Mesenchymal stem cell (in vitro differentiated cells and primary cell): ENCODE measurements at places on chromosomes 3 and 15.

GRCh38 chr3:180229113-180229512 is 192.4 kb upstream of the PEX5L start:
- no peak overlapping the region for H3K4me3 ChIP-seq
- H3K27me3 ChIP-seq = no peaks in the 10 kb centered on the region
- H3K27ac ChIP-seq = no peak overlapping the region
- H3K4me1 ChIP-seq = no peaks in the 10 kb centered on the region
- peak; percentile 6 for DNase-seq
- H3K36me3 ChIP-seq = peaks cover 3% of the 10 kb centered on the region

GRCh38 chr3:127452321-127452821 is 138.2 kb downstream of the TPRA1 start:
- DNase-seq = no peak
- no peak overlapping the region for H3K27ac ChIP-seq
- no peak overlapping the region for H3K4me3 ChIP-seq
- H3K27me3 ChIP-seq = peaks cover 59% of the 10 kb centered on the region
- H3K4me1 ChIP-seq = peaks cover 18% of the 10 kb centered on the region

DNA sequence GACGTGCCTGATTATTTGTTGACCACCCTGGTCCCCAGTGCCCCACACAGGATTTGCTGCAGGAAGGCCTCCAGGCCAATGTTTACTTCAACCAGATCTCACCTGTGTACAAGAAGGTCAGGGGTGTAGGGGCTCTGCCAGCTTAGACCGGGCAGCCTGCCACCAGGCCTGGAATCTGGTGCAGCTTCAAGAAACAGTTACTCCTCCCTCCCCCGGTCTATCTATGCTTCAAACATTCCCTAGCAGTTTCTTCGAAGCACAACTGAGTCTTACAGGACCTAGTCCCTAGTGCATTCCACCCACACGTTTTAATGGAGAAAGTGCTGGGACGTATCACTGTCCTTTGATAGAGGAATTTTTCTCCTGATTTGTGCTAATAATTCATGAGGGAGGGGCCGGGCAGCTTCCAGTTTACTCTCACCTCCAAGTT is 8.0 kb downstream of the SH3BP5 start:
- peaks cover 8% of the 10 kb centered on the region for H3K4me1 ChIP-seq
- H3K27ac ChIP-seq = no peak overlapping the region
- no peaks in the 10 kb centered on the region for H3K27me3 ChIP-seq
- no peak for DNase-seq

DNA sequence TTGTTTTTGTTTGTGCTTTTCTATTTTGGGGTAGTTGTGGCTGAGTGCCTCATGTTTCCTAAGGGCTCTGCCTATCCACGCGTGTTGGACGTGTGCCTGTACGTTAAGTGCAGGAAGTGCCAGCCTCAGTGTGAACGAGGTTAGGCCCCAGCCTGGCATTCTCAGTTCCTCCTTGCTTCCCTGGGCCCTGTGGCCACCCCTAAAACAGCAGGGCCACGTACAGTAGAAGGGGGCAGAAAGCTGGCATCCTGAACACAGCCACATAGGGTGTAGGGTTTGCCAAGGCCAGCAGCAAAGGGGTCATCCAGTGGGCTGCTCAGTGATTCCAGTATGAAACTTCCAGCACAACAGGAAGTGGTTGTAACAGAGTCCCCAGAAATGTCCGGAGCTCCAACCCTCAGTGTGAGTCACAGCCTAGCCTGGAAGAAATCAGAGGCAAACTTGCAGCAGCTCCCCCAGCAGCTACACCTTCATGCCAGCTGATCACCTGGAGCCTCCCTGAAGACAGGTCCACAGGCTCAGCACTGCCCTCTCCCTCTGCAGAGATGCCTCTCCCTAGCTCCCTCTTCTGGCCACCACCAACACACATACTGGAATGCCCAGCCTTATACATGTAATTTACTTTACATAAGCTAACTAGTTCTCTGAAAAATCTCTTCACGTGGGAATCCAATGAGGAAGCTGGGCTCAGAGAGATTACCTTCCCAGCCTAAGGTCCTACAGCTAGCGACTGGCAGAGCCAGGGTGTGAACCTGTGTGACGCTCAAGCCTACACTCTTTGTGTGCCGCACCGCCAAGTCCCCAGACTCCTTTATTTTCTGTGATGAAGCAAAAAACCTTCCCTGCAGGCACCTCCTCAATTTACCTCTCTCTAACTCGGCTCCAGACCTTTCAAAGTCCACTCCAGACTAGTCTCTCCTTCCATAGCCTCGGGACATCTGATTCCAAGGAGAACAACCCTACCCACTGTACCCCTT is 26.6 kb downstream of the ILDR1 start:
- peak overlapping the region; percentile 18 for H3K27ac ChIP-seq
- no peaks in the 10 kb centered on the region for H3K27me3 ChIP-seq
- peaks cover 11% of the 10 kb centered on the region for H3K4me1 ChIP-seq
- peak; percentile 63 for DNase-seq
- H3K4me3 ChIP-seq = no peak overlapping the region

DNA sequence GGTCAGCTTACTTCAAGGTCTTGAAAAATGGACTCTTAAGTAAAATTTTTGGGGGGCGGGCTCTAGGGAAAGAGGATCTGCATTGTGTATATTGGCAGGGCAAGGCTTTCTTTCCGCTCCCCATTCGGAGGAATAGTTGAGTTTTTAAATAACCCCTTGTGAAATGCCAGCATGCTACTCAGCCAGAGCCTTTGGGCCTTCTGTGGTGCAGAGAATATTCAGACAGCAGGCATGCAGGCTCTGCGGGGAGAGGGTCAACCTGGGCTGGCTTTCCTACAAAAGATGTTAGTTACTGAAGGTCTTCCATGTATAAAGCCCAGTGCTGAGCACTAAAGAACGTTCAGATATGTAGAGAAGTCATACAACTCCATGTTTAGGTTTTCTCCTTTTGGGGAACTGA is 40.6 kb downstream of the ADAMTSL3 start:
- H3K27me3 ChIP-seq = no peaks in the 10 kb centered on the region
- DNase-seq = peak; percentile 20
- H3K27ac ChIP-seq = no peak overlapping the region
- H3K36me3 ChIP-seq = no peaks in the 10 kb centered on the region
- peaks cover 2% of the 10 kb centered on the region for H3K4me1 ChIP-seq
- H3K4me3 ChIP-seq = no peak overlapping the region

- no peaks in the 10 kb centered on the region for H3K36me3 ChIP-seq
- H3K27ac ChIP-seq = peak overlapping the region; percentile 92
- H3K4me1 ChIP-seq = peaks cover 13% of the 10 kb centered on the region
- DNase-seq = peak; percentile 65
These were observed 19.0 kb downstream of the CGNL1 start for GRCh38 chr15:57395292-57395691.

DNA sequence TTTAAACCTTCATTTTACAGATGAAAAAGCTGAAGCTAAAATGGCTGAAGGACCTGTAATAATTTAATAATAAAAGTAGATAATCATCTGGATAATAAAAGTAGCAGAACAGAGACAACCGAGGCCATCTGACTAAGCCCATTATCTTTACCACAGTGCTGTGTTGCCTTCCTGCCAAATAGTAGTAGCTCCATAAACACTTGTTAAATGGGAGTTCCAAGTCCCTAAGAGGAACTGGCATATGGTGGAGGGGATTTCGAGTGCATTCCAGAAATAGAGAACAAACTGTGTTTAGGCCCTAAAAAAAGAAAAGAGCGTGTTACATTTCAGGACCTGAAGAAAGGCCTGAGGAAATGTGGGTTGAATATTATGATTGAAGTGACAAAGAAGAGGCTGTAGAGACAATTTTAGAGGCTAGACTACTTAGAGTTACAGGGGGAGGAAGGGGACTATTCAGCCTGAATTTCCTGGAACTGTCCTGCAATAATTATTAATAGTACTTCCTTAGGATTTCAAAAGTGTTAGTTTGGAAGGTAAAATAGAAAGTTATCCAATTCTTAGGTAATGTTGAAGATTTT is 424.3 kb downstream of the ROBO2 start:
- no peaks in the 10 kb centered on the region for H3K36me3 ChIP-seq
- peaks cover 4% of the 10 kb centered on the region for H3K4me1 ChIP-seq
- no peaks in the 10 kb centered on the region for H3K27me3 ChIP-seq
- no peak overlapping the region for H3K4me3 ChIP-seq
- H3K27ac ChIP-seq = no peak overlapping the region
